AG04450 (cell line): ENCODE measurements at places on chromosomes 2 and 18. TPM values are rescaled to one million over a fixed set of nuclear protein-coding genes. Genes with fewer than 3 reads are reported as not detected.

GRCh38 chr2:218883491-218884490 lies 3.1 kb downstream of the WNT10A start:
- no peak for DNase-seq

DNA sequence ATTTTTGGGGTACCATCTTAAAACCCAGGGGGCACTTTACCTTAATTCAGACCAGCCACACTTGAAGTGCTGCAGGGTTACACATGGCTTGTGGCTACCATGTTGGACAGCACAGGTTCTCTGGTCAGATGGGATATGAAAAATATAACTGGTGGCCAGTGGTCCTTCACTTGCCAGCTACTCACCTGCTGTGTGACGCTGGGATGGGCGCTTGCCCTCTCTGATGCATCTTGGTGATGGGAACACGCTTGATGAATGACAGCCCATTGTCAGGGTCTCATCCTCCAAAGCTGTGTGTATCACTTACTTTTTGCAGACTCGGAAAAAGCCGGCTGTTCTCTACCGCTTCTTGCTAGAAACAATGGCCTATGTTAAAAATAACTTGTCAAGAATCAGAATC lies 22.5 kb downstream of the HJURP start:
- no peak for DNase-seq

DNA sequence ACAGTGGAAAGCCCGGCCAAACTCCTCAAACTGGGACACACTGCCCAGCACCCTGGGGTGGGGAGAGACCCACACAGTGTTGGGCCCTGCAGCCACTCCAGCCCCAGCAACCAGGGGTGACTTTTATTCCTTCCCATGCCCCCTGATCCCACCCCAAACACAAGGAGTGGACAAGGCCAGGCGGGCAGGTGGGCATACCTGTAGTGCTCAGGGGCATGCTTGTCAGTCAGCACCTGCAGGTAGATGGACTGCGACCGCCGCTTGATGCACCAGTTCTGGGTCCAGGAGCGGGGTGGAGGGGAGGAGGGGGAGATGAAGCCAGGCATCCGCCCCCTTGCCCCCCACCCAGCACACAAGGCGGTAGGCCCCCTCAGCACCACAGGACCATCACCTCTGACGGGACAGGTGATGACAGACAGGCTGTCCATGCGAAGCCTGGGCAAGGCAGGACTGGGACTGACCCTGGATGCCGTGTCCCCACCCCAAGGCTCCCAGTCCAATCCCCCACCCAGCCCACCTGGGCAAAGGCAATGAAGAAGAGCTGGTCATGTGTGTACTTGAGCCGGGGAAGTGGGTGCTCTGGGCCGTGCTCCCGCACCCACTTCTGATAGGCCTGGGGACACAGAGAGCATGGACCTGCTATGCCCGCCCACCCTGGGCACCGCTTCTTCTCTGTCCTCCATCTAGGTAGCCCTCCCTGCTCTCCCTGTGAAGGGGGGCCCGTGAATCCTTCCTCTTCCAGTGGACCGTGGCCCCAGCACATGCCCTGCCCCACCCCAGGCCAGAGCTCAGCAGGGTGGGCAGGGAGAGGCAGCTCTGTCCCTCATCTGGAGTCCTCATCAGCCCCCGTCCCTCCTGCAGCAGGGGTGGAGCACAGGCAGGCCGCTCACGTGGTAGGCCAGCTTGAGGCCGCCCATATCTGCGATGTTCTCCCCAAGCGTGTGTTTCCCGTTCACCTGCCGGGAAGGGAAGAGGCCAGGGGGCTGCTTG lies 7.1 kb downstream of the ECEL1 start:
- DNase-seq, result no peak

- DNase-seq, result no peak
These were observed 182.4 kb downstream of the NEDD4L start for GRCh38 chr18:58226429-58226828.

DNA sequence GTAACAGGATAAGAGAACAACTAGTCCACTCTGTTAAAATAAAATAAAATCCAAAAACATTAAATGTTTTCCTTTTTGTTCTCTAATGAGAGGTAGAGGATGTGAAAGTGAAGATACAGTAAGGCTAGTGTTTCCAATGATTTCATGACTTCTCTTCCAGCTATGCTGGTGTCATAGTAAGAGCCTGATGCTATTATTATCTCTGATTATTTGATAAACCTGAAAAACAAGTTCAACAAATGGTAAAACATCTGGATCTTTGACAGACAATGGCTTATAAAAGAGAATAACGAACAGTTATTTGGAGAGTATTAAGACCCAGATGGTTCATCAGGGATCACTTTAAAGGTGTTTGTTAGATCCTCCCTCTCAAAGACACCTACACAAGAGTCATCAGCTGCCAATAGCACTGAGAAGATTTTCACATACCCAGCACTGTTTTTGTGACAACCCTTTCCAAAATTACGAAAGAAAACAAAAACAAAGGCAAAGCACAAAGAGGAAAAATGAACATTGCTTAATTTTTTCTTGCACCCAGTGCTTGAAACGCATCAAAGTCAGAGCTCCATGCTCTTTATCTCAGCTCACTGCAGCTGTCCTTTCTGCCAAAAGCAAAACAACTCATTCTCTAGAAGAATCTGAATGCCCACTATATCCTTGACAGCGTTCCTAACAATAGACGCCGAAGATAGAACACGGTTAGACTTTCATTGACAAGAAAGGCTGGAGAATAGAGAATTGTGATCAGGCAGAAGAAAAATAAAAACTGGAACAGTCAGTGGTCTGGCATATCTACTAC lies 168.6 kb downstream of the SLC8A1 start:
- DNase-seq, result no peak

- no peak for DNase-seq
These were observed 140.4 kb upstream of the RNF152 start for GRCh38 chr18:62033207-62033606.

DNA sequence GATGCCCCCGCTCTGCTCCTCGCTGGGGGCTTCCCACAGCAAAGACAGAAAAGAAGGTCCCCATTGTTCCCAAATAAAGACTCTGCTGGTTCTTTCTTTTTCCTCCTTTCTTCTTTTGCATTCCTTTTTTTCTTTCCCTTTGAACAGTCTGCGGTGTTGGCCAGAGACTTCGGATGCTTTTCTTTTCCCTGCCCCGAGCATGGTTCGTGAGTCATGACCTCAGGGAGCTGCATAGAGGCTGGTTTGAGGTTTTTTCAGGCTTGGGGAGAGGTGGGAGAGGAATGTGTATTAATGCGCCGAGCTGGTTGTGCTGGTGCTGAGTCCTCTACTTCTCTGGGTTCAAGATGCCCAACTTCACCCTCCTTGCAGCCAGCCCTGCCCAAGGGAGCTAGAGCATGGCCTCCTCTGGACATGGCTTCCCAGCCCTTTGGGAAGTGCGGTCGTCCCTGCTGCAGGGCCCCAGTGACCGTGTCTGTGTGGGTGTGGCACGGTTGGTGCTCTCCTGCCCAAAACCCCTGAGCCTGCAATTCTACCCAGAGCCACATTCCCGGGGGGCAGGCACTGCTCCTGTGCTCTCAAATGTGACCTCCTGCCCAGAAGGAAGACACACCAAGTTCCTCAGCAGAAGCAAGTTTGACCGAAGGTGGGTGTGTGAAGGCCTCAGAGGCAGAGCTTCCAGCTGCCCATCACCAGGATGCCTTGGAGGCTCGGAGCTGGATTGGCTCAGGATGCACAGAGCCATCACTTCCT lies 9.0 kb upstream of the ARHGEF4 start:
- no peak for DNase-seq

DNA sequence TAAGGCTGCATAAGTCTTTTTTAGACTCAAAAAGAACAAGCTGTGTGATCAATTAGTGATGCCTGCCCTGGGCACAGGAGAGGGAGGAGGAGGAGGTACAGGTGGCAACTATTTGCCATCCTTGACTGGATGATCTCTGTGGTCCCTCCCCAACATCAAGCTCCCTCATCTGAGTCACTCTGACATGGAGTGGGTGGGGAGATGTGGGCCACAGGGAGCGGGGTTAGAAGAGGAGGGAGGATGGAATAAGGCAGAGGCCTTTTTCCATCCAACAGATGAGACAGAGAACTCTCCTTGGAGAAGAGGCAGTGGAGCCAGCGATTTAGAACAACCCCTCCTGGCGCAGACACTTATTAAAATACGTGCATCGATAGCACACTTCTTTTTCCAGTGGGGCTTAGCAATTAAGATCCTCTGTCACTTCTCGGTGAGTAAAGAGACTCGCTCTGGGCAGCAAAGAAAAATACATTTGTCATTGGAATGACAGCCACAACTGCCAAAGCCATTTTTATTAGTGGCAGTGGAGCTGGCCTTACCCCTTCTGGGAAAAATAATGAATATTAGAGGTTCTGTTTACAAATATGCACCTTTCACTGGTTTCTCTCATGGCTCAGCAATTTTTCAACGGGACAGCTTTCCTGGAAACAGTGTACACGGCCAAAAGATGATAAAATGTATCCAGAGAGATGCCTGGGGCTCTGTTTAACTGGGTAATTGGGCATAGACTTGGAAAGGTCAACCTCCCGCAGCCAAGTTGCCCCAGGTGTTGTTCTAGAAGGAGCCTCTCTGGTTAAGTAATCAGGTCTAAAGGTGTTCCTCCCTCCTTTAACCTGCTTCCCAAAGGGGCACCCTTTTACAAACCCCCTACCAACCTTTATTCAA lies 238.4 kb upstream of the CXCR4 start:
- no peak for DNase-seq

DNA sequence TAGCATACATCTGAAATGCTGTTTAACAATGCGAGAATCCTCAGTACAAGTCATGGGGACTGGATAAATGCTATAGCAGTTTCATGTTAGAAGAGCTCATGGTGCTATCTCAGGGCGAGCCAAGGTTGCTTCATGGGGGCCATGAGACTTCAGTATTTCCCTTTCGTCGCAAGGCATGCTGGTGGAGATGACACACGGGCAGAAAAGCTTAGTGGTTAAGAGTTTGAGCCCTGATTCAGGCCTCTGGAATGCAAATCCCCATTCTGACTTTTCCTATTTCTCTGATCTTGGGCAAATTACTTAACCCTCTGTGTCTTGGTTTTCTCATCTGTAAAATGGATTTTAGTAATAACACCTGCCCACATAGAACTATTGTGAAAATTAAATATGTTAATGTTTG lies 57.4 kb upstream of the EPHA4 start:
- DNase-seq, result peak; percentile 33

DNA sequence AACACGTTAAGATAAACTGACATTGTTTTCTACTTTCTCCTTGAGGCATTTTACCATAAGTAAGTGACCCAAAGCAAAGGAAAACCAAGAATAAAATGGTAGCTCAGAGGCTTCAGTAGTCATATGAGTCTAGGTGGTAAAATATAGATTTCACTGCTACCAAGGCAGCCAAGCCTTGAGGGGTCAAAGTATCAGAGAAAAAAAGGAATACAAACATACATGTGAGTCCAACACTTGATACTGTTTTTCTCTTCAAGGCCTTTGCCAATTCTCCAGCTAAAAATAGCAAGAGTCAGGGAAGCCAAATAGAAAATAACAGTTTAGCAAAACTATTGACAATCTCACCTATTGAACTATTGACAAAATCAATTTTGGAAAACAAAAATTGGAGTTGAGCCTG lies 925.9 kb downstream of the BCL11A start:
- no peak for DNase-seq

DNA sequence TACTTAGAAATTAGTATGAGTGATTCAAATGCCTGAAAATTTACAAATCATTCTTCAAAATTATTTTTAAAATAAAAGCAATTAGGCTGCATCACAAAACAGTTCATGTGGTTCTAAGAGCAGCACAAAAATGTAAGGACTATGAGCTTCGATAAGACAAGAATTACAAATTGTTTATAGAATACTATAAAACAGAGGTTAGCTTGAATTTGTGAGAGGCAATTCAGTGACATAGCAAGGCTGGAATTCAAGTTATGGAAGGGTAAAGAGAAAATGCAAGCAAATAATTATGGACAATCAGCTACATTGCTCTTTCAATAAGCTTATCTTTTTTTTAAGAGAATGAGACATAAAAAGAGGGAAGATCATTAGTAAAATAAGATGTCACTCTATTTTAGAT lies 7.1 kb upstream of the XIRP2 start:
- DNase-seq, result peak; percentile 29

GRCh38 chr2:14330884-14331283 lies 301.6 kb upstream of the LRATD1 start:
- no peak for DNase-seq

- no peak for DNase-seq
These were observed 213.6 kb downstream of the PMAIP1 start for GRCh38 chr18:60113396-60113795.

DNA sequence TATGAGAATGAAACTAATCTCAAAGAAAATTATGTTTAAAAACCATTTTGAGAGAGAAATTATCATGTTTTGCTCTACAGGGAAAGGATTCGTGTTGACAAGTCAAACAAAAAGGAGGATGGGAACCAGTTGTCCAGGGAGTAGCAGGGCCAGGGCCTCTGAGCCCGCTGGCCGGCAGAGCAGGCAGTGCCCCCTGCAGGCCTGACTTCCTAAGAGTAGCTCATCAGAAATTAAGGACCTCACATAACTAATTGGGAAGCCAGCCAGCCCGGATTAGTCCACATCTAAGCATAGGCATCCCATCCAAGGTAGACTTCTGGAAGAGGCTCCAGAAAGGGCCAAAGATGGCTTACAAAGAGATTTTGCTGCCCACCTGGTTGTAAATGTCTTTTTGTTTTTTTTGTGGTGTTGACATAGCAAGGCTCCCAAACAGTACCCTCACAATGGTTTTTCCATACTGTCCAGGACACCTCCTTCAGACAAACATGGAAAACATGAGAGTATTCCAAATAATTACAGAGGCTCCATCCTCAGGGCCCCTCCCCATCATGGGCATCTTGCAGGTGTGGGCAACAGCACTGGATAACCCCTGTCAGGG lies 241.2 kb upstream of the TANK start:
- no peak for DNase-seq

DNA sequence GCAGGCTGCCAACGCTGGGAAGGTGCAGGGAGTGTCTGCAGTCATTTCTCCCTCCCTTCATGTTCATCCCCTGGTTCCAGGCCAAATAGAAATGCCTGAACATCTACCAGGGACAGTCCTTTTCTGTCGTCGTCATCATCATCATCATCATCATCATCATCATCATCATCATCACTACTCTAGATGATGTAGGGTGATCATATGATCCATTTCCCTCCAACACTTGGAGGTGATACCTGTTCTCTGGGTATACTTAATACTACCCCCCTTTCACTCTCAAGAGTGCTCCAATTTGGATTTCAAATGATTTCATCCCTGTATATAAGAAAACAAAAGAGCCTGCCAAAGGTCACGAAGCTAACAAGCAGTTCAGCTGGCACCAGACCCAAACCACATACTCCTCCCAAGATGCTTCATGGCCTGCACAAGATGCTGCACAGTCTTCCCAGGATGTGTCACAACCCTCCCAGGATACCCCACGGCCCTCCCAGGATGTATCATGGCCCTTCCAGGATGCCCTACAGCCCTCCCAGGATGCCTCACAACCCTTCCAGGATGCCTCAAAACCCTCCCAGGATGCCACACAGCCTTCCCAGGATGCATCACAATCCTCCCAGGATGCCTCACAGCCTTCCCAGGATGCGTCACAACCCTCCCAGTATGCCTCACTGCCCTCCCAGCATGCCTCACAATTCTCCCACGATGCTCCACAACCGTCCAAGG lies 257.9 kb downstream of the DYSF start:
- no peak for DNase-seq

The SGPP2 gene
- not detected in 2 replicates for polyA plus RNA-seq

The CNTNAP5 gene
- not detected in 2 replicates for polyA plus RNA-seq

The GYPC gene
- 146 and 183 TPM in 2 replicates for polyA plus RNA-seq

The RGPD3 gene
- polyA plus RNA-seq, result 0.07 and 0.15 TPM in 2 replicates
